ENCODE measurements at places on chromosomes 12 and 14.

DNA sequence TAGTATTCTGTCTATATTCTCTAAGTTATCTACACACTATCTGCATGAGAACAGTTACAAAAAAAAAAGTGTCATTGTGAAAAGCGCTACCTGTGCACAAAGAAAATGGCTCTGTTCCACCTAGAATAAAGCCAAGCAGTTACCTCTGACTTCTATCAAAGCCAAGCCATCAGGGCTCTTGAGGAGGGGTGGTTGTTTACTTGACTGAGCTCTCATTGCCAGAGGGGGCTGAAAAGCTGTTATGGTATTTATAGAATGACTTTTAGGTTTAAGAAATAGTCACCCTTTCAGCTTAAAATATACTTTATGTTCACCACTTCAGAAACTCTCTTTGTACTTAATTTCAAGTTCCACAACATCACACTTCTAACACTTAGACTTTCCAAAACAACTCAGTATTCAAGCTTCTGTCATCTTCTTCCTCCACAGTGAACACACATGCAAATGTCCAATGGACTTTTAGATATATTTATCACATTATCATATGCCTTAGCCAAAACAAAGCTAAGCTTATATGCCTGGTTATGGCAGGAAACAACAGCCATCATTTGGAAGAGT lies 7.5 kb downstream of the ITPR2 start:
- H3K4me3 ChIP-seq = no peak overlapping the region
- no peak overlapping the region for H3K27ac ChIP-seq
- H3K27me3 ChIP-seq = peaks cover 3% of the 10 kb centered on the region
- no peaks in the 10 kb centered on the region for H3K36me3 ChIP-seq
- DNase-seq = no peak
- peaks cover 27% of the 10 kb centered on the region for H3K4me1 ChIP-seq

- H3K4me1 ChIP-seq = no peaks in the 10 kb centered on the region
- H3K36me3 ChIP-seq = no peaks in the 10 kb centered on the region
- no peaks in the 10 kb centered on the region for H3K27me3 ChIP-seq
- H3K4me3 ChIP-seq = no peak overlapping the region
Observed at GRCh38 chr12:11457996-11458645, 62.8 kb upstream of the PRB2 start.

DNA sequence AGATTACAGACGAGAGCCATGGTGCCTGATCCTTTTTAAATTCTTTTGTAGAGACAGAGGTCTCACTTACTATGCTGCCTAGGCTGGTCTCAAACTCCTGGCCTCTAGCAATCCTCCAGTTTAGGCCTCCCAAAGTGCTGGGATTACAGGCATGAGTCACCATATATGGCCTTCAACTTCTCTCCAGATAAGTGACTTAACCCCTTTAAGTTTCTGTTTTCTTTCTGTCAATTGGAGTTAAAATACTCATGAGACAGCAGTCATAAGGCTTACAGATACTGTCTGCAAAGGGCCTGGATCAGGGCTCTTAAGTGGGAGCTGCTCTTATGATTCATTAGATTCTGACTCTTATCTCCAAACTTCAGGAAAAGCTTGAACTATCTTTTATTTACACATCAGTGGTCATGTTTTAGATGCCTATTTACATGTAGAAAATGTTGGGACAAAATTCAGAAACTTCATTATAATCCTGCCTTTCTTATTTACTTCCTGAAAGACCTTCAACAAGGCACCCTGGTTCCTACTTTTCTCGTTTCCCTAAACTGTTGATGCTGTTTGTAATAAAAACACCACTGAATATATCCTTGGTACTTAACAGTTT lies 271.5 kb upstream of the TBX3 start:
- H3K27me3 ChIP-seq = peaks cover 3% of the 10 kb centered on the region
- DNase-seq = no peak
- H3K4me1 ChIP-seq = peaks cover 3% of the 10 kb centered on the region
- H3K27ac ChIP-seq = no peak overlapping the region
- H3K4me3 ChIP-seq = no peak overlapping the region

GRCh38 chr14:63682727-63683593 lies 41.3 kb upstream of the WDR89 start:
- no peaks in the 10 kb centered on the region for H3K36me3 ChIP-seq
- no peaks in the 10 kb centered on the region for H3K4me1 ChIP-seq

DNA sequence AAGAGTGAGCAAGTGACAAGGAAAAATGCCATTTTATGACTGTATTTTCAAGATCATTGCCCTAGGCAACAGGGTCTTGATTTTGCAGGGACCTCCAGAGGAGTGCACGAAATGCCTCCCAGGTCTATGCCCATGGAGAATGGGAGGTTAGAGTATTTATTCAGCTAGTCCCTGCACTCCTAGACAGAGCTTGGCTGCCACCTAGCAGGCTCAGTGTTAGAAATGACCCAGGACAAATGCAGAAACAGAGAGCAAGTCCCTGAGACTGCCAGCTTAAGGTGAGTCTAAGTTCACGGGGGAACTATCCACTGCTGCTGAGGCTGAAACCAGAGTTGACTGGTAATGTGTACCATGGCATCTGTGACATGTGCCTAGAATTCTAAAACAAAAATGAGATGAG lies 506.4 kb downstream of the MED13L start:
- no peak overlapping the region for H3K4me3 ChIP-seq
- no peak overlapping the region for H3K27ac ChIP-seq
- H3K4me1 ChIP-seq = no peaks in the 10 kb centered on the region
- no peaks in the 10 kb centered on the region for H3K36me3 ChIP-seq
- H3K27me3 ChIP-seq = peaks cover 1% of the 10 kb centered on the region

GRCh38 chr12:49794811-49795653 lies 33.2 kb downstream of the NCKAP5L start:
- H3K36me3 ChIP-seq = peaks cover 4% of the 10 kb centered on the region
- peaks cover 5% of the 10 kb centered on the region for H3K4me1 ChIP-seq
- no peak overlapping the region for H3K27ac ChIP-seq
- peaks cover 8% of the 10 kb centered on the region for H3K27me3 ChIP-seq
- DNase-seq = no peak
- H3K4me3 ChIP-seq = no peak overlapping the region

DNA sequence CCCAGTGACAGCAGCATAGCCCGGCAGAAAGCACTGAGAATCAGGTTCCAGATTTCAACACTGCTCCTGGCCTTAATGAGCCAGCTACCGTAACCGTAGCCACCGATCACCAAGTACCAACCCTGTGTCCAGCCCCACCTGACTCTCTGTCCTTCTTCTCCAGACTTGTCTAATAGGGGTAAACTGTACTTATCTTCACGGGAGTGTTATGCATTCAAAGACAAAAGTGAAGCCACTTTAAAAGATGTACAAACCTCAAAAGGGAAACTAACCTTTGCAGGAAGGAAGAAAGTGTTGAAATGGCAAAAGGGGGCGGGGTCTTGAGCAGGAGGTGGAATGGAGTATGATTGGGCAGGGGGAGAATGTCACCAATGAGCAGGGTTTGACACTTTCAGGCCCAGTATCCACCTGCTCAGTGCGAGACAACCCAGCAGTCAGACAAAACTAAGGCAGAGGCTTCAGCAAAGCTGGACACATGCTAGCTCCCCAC lies 226.1 kb downstream of the CHST11 start:
- H3K4me3 ChIP-seq = no peak overlapping the region
- H3K27me3 ChIP-seq = peaks cover 1% of the 10 kb centered on the region
- H3K36me3 ChIP-seq = no peaks in the 10 kb centered on the region

DNA sequence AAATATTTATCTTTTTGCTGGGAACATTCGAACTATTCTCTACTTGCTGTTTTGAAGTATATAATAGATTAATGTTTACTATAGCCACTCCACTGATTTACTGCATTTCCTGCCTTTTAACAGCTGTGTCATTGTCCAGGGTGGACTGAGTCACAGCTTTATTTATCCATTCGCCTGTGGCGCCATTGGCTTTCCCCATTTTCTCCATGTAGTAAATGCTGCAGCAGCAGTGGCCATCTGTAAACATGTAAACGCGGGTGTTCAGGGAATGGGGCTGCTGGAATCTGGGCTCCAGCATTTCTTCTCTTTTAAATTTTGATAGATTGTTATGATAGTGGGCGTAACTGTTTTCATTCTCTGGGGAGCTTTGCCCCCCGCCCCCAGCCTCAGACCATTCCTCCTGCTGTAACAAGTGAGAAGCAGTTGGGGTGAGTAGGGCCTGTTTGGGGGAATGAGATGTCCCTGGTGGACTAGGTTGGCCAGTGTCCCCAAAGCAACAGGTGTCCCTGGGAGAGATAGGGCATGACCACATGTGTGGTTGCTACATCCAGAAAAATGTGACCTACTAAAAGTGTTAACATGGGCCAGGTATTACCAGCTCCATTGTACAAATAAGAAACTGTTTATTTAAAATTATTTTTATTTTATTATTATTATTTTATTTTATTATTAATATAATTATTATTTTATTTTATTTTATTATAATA lies 32.9 kb downstream of the RIN3 start:
- H3K27ac ChIP-seq = no peak overlapping the region
- no peaks in the 10 kb centered on the region for H3K36me3 ChIP-seq

DNA sequence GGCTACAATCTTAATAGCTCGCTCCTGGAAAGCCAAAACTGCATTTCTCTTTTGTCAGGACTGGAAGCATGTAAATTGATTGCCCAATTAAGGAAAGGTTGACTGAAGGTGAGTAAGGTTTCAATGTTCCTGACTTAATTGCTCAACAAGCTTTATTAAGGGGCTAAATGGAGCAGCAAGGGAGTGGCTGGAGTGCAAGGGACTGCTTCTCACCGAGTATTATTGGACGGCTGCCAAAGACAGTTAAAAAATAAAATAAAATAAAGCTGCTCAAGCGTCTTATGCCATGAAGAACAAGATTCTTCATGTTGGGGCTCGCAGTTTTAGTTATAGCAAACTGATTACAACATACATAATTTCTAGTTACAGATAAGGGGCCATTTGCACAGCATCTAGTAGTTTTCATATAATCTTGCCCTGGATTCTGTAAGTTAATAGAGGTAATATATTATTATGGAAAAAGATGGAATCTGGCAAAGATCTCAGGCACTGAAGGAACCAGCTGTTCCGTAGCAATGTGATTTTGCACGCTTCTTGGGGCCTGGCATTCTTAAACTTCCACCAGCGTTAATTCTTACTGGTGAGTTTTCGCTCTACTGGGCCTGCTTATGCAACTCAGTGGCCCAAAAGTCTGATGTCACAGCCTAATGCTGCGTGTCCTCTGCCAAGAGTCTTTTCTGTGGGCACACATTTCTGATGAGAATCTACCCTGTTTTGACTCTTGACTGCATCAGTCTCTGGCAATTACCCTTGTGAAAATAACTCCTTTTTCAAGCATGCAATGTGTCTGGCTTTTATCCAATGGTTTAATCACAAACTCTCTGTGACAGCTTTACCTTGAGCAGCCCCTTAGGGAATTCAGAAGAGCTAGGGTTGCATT lies 108.5 kb downstream of the SLC38A1 start:
- no peaks in the 10 kb centered on the region for H3K27me3 ChIP-seq
- H3K36me3 ChIP-seq = peaks cover 9% of the 10 kb centered on the region
- peaks cover 2% of the 10 kb centered on the region for H3K4me1 ChIP-seq
- H3K4me3 ChIP-seq = no peak overlapping the region
- H3K27ac ChIP-seq = no peak overlapping the region

DNA sequence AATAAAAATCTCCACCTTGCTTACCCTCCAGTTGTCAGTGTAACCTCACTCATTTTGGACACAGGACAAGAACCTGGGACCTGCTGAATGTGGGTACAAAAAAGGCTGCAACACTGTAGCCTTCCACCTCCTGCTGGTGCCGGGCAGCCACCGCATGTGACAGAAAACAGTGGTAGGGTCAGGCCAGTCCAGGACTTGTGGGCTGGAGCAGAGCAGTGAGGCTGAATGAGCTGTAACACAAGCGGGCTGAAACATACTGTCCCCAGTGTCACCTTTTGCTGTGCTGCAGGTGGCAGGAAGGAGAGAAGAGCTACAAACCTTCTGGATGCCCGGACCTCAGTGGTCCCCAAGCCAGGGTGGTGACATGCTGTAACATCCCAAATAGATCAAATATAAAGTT lies 465.4 kb upstream of the FOXG1 start:
- no peak overlapping the region for H3K4me3 ChIP-seq
- peaks cover 9% of the 10 kb centered on the region for H3K36me3 ChIP-seq
- DNase-seq = no peak
- H3K27ac ChIP-seq = no peak overlapping the region
- H3K4me1 ChIP-seq = no peaks in the 10 kb centered on the region

DNA sequence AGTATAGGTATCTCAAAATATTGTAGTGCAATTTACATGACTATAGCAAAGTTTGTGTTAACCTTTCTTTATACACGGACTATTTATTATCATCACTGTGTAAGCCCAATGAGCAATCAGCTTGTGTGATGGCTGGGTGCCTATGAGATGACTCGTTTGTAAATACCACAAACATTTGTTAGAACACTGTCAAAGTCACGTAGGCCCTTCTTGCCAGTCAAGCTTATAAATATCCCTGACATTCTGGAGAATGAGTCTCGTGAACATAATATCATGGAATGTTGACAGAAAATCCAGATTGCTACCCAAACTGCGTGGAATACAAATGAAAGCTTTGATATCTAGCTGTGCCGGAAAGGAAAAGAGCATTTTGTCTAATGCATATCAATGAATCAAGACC lies 648.3 kb upstream of the MDGA2 start:
- no peaks in the 10 kb centered on the region for H3K36me3 ChIP-seq
- H3K4me1 ChIP-seq = no peaks in the 10 kb centered on the region
- H3K4me3 ChIP-seq = no peak overlapping the region
- H3K27me3 ChIP-seq = no peaks in the 10 kb centered on the region

- no peak overlapping the region for H3K27ac ChIP-seq
- H3K27me3 ChIP-seq = peaks cover 11% of the 10 kb centered on the region
- no peak overlapping the region for H3K4me3 ChIP-seq
- peaks cover 7% of the 10 kb centered on the region for H3K4me1 ChIP-seq
Observed at GRCh38 chr14:68737086-68737485, 55.8 kb downstream of the ZFP36L1 start.

DNA sequence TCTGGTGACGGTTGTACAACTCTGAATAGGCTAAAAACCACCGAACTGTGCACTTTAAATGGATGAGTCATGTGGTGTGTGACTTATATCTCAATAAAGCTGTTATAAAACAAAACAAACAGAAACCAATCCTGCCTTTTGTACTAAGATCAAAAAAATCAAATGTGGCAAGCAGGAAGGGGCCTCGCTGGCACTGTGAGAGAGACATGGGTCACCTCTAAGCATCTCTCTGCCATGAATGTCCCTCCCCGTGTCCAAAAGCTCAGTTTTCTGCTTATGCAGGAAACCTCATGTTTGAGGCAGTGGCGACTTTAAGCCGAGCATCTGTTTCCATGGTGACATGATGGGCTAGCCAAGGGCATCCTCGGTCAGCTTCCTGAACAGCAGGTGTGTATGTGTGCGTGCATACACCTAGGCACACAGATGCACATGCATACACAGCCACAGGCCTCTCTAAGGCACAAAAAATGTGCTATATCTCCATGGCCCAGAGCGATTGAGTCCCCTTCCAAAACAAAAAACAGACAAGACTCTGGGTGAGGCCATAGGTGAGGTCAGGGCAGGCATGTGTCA lies 44.4 kb downstream of the ARL6IP4 start:
- DNase-seq = no peak
- H3K27me3 ChIP-seq = peaks cover 2% of the 10 kb centered on the region
- H3K4me1 ChIP-seq = peaks cover 10% of the 10 kb centered on the region
- no peak overlapping the region for H3K27ac ChIP-seq
- no peak overlapping the region for H3K4me3 ChIP-seq
- H3K36me3 ChIP-seq = no peaks in the 10 kb centered on the region

- H3K27me3 ChIP-seq = peaks cover 1% of the 10 kb centered on the region
- no peak overlapping the region for H3K27ac ChIP-seq
- no peak overlapping the region for H3K4me3 ChIP-seq
- no peaks in the 10 kb centered on the region for H3K4me1 ChIP-seq
- DNase-seq = no peak
Observed at GRCh38 chr14:53355581-53356112, 202.5 kb upstream of the DDHD1 start.
